ENCODE measurements at places on chromosomes 13 and 19.

GRCh38 chr13:60268203-60268555 lies 104.5 kb upstream of the DIAPH3 start:
- DNase-seq, result no peak
- H3K27me3 ChIP-seq, result no peaks in the 10 kb centered on the region
- H3K36me3 ChIP-seq, result no peaks in the 10 kb centered on the region
- no peaks in the 10 kb centered on the region for H3K4me1 ChIP-seq
- H3K27ac ChIP-seq, result no peak overlapping the region

DNA sequence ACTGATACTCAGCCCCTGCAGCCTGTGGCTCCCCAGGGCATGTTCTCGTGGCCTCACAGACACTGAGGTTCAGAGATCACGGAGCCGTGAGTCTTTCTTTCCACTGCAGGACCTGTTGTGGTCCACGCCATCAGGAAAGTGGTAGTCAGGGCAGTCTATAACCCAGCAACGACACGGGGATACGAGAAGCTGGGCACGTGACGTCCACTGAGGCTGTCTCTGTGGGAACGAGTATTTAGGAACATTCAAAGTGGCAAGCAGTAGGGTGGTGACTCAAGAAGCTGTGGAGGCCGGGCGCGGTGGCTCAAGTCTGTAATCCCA lies 29.6 kb upstream of the CCNE1 start:
- no peaks in the 10 kb centered on the region for H3K36me3 ChIP-seq
- no peak overlapping the region for H3K27ac ChIP-seq
- H3K4me3 ChIP-seq, result no peak overlapping the region
- DNase-seq, result no peak

- no peaks in the 10 kb centered on the region for H3K36me3 ChIP-seq
- no peaks in the 10 kb centered on the region for H3K27me3 ChIP-seq
- no peaks in the 10 kb centered on the region for H3K4me1 ChIP-seq
- H3K4me3 ChIP-seq, result no peak overlapping the region
Observed at GRCh38 chr13:66520511-66521355, 709.4 kb downstream of the PCDH9 start.

DNA sequence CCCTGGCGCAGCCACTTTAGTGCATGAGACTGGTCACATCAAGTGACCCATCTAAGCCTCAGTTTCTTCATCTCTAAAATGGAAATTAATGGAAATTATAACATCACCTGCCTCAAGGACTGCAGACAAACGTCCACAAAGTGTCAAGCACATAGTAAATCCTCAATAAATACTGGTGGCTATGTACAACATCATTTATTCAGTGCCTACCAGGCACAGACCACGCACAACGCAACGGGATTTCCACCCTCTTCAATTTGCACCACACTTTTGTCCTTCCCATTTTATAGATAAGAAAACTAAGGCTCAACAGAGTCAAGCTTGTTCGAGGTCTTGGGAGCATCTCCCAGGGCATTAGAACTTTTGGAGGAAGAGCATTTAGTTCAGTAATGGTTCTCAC lies 1.4 kb downstream of the ELAVL1 start:
- no peak for DNase-seq
- H3K27ac ChIP-seq, result no peak overlapping the region
- H3K36me3 ChIP-seq, result no peaks in the 10 kb centered on the region

- H3K27me3 ChIP-seq, result no peaks in the 10 kb centered on the region
- no peaks in the 10 kb centered on the region for H3K36me3 ChIP-seq
- DNase-seq, result peak; percentile 18
- peak overlapping the region; percentile 50 for H3K27ac ChIP-seq
- H3K4me1 ChIP-seq, result peaks cover 44% of the 10 kb centered on the region
Observed at GRCh38 chr13:112790735-112791641, 101.2 kb downstream of the ATP11A start.

DNA sequence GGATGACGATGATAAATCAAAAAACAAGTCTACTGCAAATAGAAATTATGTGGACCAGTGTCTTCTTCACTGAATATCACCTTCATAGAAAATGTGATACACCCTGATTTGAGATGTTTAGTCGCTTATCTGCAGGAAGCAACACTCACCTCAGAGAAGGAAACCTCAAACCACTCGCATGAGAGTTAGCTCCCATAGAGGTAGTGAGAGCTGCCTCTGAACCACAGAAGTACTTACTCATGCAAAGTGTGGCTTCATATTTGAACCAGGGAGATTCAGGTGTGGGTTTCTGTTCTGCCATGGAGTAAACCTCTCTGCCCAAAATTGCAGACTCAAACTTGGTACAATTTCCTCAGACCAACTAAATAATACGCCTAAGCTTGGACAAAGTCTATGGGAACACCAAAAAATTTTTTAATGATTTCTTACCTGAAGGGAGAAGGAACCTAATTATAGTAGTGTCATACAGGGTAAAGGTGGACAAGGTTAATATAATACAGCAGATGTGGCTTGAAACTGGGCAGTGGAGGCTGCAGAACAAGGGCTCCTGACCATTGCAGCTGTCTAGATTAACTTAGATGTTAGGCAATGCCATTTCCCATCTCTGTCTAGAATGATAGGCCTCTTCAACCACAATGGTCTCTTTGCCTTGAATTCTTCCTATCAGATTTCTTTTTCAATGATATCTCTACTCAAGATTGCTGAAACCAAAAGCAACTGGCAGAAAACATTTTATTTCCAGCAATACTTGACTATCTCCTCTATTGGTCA lies 29.6 kb upstream of the RCBTB2 start:
- no peaks in the 10 kb centered on the region for H3K36me3 ChIP-seq
- no peak overlapping the region for H3K27ac ChIP-seq
- H3K4me3 ChIP-seq, result no peak overlapping the region
- H3K4me1 ChIP-seq, result no peaks in the 10 kb centered on the region
- DNase-seq, result no peak
- H3K27me3 ChIP-seq, result no peaks in the 10 kb centered on the region

DNA sequence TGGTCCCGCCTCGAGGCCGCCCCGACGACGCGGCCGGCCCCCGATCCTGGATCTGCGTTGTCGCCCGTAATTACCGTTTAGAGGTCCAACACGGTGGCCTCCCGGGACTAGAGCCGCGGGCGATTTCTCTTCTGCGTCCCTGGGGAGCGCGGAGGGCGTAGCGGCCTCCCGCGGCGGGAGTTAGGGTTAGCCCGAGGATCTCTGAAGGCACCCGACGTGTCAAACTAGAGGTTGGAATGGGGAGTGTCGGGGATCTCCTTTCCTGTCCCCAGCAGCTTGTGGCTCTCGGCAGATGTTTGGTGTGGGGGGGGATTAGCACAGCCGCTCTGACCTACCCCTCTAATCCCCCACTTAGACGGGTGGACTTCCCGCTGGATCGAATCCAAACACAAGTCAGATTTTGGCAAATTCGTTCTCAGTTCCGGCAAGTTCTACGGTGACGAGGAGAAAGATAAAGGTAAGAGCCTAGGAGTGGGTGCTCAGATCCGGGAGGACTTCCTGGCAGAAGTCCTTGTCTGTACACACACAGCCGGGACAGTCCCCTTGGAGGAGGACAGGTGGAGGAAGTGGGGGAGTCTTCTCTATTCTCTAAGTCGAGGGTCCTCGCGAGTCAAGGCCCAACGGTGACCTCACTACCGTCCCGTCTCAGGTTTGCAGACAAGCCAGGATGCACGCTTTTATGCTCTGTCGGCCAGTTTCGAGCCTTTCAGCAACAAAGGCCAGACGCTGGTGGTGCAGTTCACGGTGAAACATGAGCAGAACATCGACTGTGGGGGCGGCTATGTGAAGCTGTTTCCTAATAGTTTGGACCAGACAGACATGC lies 581 bp downstream of the CALR start:
- peaks cover 51% of the 10 kb centered on the region for H3K36me3 ChIP-seq
- peak; percentile 21 for DNase-seq
- peak overlapping the region; percentile 99 for H3K4me3 ChIP-seq
- H3K27me3 ChIP-seq, result no peaks in the 10 kb centered on the region
- peak overlapping the region; percentile 98 for H3K27ac ChIP-seq

DNA sequence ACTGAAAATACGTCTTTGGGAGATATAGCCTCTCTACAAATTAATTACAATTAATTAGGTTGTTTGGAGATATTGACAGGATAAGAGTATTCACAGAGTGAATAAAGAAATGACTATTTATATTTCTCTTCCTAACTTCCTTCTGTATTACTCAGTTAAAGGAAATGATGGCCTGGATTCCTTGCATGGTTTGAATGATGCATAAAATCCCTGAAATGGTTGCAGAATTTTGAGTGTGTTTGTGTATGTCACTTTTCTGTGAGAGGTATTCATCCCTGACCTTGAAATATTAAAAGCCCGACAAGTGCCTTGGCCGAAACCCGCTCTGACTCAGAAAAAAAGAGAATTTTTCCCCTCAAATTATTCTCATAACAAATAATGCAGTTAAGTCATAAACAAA lies 90.0 kb downstream of the PDS5B start:
- H3K27ac ChIP-seq, result no peak overlapping the region
- H3K27me3 ChIP-seq, result no peaks in the 10 kb centered on the region
- DNase-seq, result no peak
- no peak overlapping the region for H3K4me3 ChIP-seq

- H3K4me1 ChIP-seq, result peaks cover 7% of the 10 kb centered on the region
- DNase-seq, result no peak
- H3K36me3 ChIP-seq, result peaks cover 12% of the 10 kb centered on the region
- H3K27me3 ChIP-seq, result no peaks in the 10 kb centered on the region
- peak overlapping the region; percentile 3 for H3K27ac ChIP-seq
Observed at GRCh38 chr19:49570997-49571676, 9.2 kb downstream of the NOSIP start.

GRCh38 chr19:3784607-3785450 lies 1.4 kb downstream of the MATK start:
- H3K4me1 ChIP-seq, result no peaks in the 10 kb centered on the region
- H3K27me3 ChIP-seq, result no peaks in the 10 kb centered on the region
- H3K4me3 ChIP-seq, result no peak overlapping the region
- no peak for DNase-seq

DNA sequence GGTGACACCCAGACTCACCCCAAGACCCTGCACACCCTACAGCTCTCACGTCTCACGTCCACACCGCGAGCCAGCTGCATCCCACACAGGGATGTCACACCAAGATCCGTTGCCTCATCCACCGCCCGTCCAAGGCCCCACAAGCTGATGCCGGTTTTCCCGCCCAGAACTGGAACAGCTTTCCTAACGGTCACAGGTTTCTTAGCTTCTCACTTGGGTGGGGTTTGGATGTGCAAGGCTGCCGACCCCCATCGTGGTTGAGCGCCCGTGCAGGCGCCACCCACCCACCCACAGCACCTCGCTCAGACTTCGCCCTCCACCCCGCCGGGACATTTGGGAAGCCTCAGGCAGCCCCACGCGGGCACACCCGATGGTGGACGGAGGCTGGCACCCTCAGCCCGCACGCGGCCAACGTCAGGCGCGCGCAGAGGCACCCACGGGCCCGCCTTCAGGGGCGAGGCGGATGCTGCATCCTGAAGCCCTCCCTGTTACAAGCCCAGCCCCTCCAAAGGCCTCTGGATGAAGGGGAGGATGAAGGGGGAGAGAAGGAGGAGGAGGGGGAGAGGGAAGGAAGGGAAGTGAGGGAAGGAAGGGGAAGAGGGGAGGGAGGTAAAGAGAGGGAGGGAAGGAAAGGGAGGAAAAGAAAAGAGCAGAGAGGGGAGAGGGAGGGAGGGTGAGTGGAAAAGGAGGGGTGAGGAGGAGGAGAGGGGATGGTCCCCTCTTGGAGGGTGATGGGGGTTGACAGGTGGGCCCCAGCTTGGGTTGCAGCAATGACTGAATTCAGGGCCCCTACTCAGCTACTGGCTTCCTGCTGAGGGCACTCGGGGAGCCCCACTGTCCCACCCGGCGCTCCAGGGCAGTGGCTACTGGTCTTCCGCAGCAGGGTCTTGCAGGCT lies 12.8 kb downstream of the ONECUT3 start:
- no peak for DNase-seq
- no peaks in the 10 kb centered on the region for H3K36me3 ChIP-seq
- no peak overlapping the region for H3K27ac ChIP-seq
- no peaks in the 10 kb centered on the region for H3K4me1 ChIP-seq

GRCh38 chr19:44807652-44808462 lies 1.0 kb upstream of the BCAM start:
- peak overlapping the region; percentile 90 for H3K27ac ChIP-seq
- H3K27me3 ChIP-seq, result no peaks in the 10 kb centered on the region
- DNase-seq, result peak; percentile 92

DNA sequence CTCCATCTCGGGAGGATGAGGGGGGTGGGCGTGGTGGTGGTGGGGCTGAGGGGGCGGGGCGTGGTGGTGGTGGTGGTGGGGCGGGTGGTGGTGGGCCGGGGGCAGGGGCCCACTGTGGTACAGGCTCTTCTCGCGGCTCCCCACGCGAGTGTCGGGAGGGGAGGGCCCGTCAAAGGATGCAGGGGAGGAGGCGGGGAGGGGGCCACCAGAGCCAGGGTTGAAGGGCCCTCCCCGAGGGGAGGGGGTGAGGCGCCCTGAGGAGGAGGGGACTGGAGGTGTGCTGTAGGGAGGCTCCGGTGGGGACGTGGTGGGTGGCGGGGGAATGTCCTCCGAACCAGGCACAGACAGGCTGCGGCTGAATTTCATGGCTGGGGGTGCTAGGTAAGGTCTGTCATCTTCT lies 19.6 kb downstream of the C19orf81 start:
- no peak overlapping the region for H3K4me3 ChIP-seq
- H3K27me3 ChIP-seq, result peaks cover 32% of the 10 kb centered on the region
- H3K4me1 ChIP-seq, result no peaks in the 10 kb centered on the region
- H3K27ac ChIP-seq, result no peak overlapping the region

- H3K4me1 ChIP-seq, result peaks cover 8% of the 10 kb centered on the region
- peak; percentile 15 for DNase-seq
- H3K36me3 ChIP-seq, result no peaks in the 10 kb centered on the region
Observed at GRCh38 chr19:4575267-4576015, 16.0 kb upstream of the SEMA6B start.

DNA sequence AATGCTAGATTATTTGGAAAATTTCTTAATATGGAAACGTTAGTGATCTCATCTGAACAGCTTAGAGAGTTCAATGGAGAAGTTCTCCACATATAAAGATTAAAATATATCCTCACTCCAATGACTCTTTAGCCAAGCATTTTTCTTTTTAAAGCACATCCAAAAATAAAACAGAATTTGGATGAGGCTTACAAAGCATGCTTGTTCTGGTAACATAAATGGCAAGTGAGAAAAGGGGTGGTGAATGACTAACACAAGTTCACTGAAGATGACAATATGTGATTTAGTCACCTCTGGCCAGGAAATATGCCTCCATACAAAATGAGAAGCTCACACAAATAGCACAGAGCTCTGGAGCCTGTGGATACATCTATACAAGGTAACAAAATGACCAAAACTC lies 253.0 kb downstream of the PCDH20 start:
- no peak overlapping the region for H3K27ac ChIP-seq
- H3K4me1 ChIP-seq, result no peaks in the 10 kb centered on the region
- no peaks in the 10 kb centered on the region for H3K27me3 ChIP-seq
- no peak overlapping the region for H3K4me3 ChIP-seq
- DNase-seq, result no peak
- no peaks in the 10 kb centered on the region for H3K36me3 ChIP-seq

- H3K36me3 ChIP-seq, result no peaks in the 10 kb centered on the region
- DNase-seq, result no peak
- H3K4me3 ChIP-seq, result no peak overlapping the region
- H3K27ac ChIP-seq, result no peak overlapping the region
- H3K4me1 ChIP-seq, result no peaks in the 10 kb centered on the region
- H3K27me3 ChIP-seq, result no peaks in the 10 kb centered on the region
Observed at GRCh38 chr13:32472194-32472621, 44.3 kb upstream of the N4BP2L1 start.
